Stimulated activated CD4-positive, alpha-beta T cell treated with anti-CD3 and anti-CD28 coated beads, Interleukin-1b, Interleukin-23, amount 100 ng/mL, for 1 hour (primary cell): ENCODE measurements at places on chromosomes 6 and 20.

DNA sequence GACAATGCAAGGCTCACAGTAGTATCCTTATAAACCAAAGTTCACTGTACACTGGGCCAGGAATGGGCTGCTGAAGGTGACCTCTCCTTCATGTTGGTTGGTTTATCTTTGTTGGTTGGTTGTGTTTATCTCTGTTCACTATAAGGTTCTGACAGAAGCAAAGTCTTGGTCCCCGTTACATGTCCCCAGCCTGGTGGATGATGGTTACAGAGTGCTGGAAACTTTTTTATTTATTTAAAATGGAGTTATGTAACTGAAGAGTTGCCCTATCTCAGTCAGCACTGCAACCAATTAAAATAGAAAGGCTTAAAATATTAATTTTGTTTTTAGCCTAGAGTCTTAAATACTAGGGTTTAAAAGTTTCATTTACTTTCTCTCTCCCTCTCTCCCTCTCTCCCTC lies 100.6 kb downstream of the SLC16A10 start:
- DNase-seq: no peak

- no peak for DNase-seq
Observed at GRCh38 chr20:1876975-1877608, 18.1 kb upstream of the SIRPA start.

- no peak for DNase-seq
Observed at GRCh38 chr6:149216459-149216858, 101.1 kb upstream of the TAB2 start.

- DNase-seq: no peak
Observed at GRCh38 chr6:19866985-19867627, 29.9 kb downstream of the ID4 start.

- no peak for DNase-seq
Observed at GRCh38 chr6:71888756-71889340, 2.5 kb downstream of the RIMS1 start.

- DNase-seq: no peak
Observed at GRCh38 chr6:166627875-166628801, 1.1 kb upstream of the RPS6KA2 start.

- DNase-seq: no peak
Observed at GRCh38 chr20:53692465-53693067, 98.9 kb upstream of the ZNF217 start.

GRCh38 chr6:27806981-27807440 lies 105.2 kb downstream of the OR2B2 start:
- DNase-seq: no peak

GRCh38 chr6:20688710-20689500 lies 154.6 kb downstream of the CDKAL1 start:
- DNase-seq: no peak
